Mesenteric fat pad (tissue), 1 donor: ENCODE measurements at places on chromosomes 7 and 10. TPM values are rescaled to one million over a fixed set of nuclear protein-coding genes. Genes with fewer than 3 reads are reported as not detected.

DNA sequence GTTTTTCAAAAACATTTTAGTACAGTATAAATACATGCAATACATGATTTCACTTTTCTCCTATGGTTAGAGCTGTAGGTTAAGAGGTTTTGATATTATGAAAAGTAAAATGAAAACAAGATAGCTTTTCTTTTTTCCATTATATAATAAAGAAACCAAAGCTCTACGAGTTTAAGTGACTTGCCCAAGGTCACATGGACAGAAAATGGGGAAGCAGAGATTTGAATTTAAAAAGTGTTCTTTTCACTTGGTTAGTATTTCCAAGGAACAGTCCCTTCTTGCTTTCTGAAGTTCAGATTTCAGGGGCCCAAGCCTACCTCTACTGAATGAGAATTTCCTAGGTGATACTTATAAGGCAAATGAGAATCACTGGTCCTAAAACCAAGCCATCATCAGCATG is 13.2 kb upstream of the MAP3K8 start:
- no peak for DNase-seq

GRCh38 chr7:151388430-151388829 is 21.4 kb downstream of the WDR86 start:
- DNase-seq, result no peak

DNA sequence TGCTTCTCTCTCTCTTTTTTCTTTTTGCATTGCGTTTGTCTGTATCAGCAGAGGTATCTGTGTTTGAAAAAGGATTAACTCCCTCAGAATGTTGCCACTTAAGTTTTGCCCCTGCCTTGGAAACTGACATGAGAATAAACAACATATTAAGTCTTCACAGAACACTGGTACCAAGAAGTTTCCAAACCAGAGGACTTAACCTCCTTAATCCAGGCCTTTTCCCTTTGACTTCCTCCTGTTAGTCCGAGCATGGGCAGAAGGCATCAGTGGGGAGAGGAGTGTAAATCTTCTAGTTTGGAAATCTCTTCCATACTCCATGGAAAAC is 681.4 kb downstream of the LRMDA start:
- no peak for DNase-seq

- no peak for DNase-seq
Measured at GRCh38 chr7:97117035-97117371, 495 bp upstream of the SDHAF3 start.

- no peak for DNase-seq
Measured at GRCh38 chr10:10677479-10677878, 340.2 kb upstream of the CELF2 start.

GRCh38 chr10:74437822-74438221 is 286.8 kb downstream of the ADK start:
- no peak for DNase-seq

- DNase-seq, result no peak
Measured at GRCh38 chr10:23035569-23035968, 59.8 kb upstream of the MSRB2 start.

DNA sequence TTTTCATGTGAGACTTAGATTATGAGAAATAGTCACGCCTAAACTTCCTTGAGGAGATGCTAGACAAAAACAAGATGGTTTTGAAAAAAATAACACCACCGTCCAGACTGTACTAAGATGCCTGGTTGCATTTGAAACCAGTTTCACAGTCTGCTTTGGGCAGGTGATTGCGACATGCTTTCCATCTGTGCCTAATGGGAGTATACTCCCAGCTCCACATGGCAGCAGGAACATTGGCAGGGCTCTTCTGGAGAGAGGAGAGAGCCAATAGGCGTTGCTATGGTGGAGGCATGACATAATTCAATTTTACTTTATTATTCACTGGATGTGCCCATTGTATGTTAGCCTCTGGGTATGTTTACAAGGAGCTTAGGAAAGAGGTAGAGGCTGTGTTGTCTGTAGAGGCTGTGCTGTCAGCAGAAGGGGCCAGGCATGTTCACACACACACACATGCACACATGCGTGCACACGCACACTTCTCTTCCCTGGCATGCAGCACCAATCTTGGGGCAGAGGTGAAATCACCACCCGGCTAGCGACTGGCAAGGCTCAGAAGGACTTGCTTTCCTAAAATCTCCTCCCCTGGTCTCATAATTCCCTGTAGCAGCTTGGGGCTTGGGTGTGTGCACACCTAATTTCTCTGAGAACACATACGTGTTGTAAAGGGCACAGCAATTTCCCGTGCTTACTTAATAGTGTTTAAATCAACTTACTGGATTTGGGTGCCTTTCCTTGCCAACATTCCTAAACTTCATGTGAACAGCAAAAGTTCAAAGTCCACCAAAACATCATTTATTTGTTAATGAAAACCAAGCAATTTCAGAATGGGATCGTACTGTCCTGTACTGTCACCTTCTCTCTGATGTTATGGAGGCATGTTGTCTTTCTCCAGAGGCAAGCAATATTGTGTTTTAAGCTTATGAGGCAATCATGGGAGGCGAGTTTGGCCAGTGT is 162.1 kb downstream of the TCF7L2 start:
- DNase-seq, result no peak

DNA sequence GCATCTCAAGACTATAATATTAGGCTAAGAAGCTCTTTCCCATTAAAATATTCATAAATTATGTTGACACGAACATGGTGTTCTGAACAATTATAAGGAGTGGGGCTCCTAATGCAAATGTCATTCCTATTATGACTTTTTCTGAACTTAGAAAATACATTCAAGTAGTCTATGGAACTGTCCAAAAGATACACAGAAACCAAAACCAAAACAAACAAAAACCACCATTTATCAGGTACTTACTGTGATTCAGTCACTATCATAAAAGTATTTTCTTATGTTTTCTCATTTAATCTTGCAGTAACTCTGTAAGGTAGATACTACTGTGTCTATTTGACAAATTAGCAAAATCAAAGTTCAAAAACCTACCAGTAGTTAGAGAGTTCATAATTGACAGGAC is 406.8 kb downstream of the GFRA1 start:
- no peak for DNase-seq

DNA sequence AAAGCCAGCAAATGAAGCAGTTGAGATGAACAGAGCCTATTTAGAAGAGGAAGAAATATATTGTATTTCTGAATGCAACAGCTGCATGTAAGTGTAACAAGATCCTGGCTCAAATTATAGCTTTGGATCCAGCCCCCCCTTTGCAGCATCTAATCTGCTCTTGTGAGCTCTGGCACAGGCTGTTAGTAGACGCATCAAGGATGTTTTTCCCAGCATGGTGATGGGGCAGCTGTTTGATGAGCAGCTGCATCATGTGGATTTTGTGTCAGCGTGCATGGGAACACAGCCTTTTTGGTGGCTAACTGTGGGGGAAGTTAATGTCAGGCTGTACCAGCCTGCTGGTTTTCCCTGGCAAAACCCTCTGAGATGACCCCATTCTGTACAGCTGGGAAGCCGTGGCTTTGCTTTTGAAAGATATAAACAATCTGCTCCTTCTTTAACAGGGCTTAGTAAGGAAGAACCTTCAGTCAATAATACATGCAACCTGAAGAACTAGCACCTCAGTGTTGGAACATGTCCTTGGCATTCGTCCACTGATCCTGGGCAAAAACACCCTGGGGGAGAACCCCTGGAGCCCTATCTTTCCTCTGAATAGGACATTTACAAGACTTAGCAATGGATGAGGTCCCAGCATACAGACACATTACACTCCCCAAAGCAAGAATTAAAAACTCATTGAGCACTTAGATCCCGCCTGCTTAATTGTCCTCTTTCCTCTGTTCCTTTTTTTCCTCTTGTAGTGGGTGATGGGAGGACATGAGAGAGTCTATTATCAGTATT is 70.6 kb downstream of the NPS start:
- DNase-seq, result no peak

DNA sequence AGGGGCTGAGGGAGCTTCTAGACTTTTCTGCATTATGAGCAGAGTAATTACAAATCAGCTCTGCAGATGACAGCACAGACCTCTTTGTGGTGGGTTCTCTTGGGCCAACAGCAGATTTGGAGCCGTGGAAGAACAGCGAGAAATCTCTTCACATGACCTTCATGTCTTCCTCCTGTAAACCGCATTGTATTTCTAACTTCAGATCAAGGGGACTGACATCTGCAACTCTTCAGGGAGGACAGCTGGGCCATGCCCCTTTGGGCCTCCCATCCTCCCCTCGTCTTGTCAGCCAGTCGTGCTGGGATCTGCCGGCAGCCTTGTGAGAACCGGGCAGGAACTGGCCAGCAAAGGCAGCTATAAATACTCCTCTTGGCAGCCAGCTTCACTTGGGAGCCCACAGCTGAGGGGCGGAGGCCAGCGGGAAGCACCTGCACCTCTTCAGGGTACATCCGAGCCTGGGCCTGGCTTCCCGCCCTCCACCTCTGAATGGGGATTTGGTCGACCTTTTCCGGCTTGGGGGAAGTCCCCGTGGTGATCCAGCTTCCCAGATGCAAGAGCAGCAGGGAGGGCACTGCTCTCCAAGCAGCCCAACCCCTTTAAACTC is 54.7 kb downstream of the STEAP1B start:
- no peak for DNase-seq

DNA sequence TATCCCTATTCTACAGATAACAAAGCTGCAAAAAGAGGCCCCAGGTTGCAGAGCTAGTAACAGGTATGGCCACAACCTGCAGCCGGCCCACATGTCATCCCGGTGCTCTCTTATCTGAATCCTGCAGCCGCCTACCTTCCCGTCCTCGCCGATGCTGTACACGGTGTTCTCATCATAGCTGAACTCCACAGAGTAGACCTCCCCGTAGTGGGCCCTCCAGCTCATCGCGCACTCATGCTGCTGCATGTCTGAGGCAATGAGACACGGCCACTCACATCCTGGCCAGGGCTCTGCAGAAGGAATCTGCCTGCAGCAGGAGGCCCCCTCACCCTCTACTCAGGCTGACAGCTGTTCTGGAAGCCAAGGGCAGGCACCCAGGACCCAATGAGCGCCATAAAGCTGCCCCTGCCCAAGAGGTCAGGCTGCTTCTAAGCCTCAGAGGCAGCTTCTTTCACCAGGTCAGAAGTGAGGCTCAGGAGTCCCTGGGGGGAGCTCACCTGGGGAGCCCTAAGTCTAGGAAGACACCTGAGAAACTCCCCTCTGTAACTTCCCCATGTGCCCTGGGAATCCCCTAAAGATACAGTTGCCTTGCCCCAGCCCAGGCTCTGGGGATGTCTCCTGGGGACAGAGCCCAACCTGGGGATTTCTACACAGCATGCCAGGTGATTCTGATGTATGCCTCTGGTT is 17.9 kb upstream of the CYREN start:
- DNase-seq, result peak; percentile 65

- DNase-seq, result no peak
Measured at GRCh38 chr10:104072786-104073185, 12.9 kb downstream of the COL17A1 start.

DNA sequence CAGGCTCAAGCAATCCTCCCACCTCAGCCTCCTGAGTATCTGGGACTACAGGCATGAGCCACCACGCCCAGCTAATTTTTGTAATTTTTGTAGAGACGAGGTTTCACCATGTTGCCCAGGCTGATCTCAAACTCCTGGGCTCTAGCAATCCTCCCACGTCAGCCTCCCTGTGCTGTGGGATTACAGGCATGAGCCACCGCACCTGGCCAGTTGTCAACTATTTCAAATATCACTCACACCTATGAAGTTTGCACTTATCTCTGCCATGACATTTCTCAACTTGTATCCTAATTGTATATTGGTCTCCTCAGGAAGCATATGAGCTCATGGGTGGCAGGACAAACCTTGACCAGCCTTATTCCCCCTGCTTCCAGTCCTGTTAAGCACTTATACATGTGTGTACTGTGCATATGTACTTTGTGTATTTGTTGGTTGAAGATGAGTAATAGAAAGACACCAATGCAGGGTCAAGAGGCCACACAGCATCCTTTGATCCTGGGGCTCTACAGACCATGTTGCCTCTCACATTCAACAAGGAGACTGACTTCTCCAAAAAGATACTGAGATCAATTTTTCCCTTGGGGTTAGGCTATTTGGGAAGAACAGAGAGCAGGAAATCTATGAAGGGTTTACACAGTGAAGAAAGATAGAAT is 82.2 kb downstream of the SLC16A9 start:
- DNase-seq, result no peak

- DNase-seq, result no peak
Measured at GRCh38 chr10:103884681-103885139, 29.3 kb upstream of the SH3PXD2A start.

GRCh38 chr10:28496481-28496961 is 36.4 kb upstream of the WAC start:
- no peak for DNase-seq

- no peak for DNase-seq
Measured at GRCh38 chr7:44632196-44632595, 25.8 kb downstream of the OGDH start.

GRCh38 chr10:68957654-68958053 is 1.7 kb downstream of the DDX21 start:
- no peak for DNase-seq

DNA sequence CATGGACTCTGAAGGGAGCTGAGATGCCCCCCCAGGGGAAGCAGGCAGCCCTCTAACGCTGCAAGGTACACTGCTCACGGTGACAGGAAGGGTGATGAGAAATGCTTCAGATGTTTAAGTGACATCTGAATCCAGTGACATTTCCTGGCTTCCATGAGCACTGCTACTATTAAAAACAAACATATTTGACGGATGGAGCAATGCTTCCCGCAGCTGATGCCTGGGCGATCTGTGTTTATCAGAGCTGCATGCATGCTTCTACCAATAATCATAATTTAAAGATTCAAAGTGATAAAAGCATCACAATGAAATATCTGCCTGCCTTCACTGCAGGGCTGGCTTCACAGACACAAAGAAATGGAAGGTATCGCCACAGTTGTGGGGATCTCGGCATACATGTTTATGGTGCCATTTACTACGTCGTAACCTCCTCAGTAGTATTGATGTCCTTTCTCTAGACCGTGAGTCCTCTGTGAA is 66.1 kb upstream of the AOAH start:
- no peak for DNase-seq

DNA sequence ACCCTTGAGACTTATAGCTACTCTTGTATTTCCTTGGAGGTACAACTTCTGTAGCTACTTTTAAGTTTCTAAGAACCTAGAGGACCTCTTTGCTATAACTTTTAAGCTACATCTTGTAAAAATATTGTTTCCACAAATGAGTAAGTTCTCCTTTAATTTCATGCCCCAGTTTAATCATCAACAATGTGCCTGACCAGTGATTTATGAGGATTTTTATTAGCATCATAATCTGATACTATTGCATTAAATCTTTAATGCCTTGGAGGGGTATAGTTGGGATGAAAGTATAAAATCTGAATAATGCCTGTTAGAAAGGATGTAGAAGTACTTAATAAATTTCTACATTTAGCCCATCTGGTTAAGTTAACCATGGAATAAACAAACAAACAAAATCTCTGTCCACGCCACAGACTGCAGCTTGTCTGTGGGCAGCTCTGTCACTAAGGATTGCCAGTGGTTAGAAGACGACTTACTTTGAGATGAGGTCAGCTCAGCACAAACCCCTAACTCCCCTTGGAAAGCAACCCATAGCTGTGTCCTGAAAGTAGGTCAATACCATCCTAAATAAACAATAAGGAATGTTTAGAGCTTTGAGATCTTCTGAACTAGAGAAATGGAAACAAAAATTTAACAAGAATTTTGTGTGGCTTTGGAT is 18.3 kb downstream of the UBE2D1 start:
- no peak for DNase-seq

- DNase-seq, result no peak
Measured at GRCh38 chr7:55351263-55351662, 13.9 kb upstream of the LANCL2 start.

The ASAH2 gene
- 2.4 TPM for total RNA-seq

The BBIP1 gene
- 26.9 TPM for total RNA-seq

The ASB4 gene
- total RNA-seq, result 0.29 TPM

The GAD2 gene
- not detected for total RNA-seq

The CHST3 gene
- 80.3 TPM for total RNA-seq

The NEBL gene
- total RNA-seq, result 0.80 TPM

The SLC35G1 gene
- 6.2 TPM for total RNA-seq

The ADCY1 gene
- total RNA-seq, result 3.3 TPM

The GIMAP7 gene
- 27.3 TPM for total RNA-seq

The CALY gene
- not detected for total RNA-seq
